ENCODE measurements at places on chromosomes 1 and 21.

DNA sequence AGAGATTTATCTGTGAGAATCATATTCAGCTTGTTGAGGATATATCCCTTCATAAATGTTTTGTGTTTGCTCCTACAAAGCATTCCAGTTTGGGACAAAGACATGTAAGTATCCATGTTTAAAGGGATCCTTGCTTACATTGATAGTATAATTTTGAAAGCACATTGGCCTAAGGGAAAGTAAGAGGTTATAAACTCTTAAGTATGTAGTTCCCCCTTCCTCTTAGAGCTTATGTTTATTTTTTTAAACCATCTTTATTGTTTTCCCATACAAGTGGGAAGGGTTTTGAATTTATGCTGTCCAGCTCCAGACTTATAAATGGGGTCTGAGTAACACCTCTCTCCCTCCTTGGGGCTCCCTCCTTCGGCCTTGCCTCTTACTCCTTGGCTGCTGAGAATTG is 481.5 kb downstream of the LMO4 start:
- no peak for DNase-seq

- no peak for DNase-seq
These were observed 513.5 kb downstream of the LMO4 start for GRCh38 chr1:87842156-87842555.

DNA sequence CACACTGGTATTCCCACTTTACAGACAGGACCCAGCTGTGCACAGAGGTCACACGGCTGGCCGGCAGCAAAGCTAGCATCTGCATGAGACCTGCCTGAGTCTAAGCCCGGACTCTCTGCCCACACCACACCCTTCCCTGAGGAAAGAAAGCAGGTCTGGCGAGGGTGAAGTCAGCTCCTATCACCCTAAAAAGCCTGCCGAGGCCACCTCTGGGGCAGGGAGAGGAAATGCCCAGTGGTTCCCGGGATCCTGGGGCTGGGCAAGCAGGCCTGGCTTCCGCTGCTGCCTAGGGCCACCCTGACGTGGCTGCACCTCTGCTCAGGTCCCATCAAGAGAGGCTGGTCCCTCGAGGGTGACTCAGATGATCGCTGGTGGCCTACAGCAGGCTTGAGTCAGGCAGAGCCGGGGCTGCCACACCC is 42.2 kb downstream of the RAP1GAP start:
- no peak for DNase-seq

GRCh38 chr1:162276493-162276892 is 100.2 kb downstream of the SPATA46 start:
- DNase-seq, result no peak

- no peak for DNase-seq
These were observed 413.3 kb upstream of the PTBP2 start for GRCh38 chr1:96308314-96308713.

- DNase-seq, result no peak
These were observed 7.3 kb upstream of the TBX15 start for GRCh38 chr1:118995312-118996016.

DNA sequence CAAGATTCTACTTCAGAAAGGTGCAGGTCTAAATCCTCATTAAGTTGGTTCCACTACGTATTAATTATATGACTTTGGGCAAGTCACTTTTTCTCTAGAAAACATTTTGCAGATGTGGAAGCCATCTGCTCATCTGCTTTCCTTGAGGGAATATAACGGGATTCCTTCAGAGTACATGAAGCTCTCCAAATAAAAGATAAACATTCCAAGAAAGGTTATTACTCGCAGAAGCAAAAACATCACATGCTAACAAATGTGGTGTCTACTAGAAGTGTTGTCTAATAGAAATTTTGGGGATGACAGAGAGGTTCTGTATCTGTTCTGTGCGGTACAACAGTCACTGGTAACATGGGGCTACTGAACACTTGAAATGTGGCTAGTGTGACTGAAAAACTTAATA is 60.2 kb downstream of the NIBAN1 start:
- no peak for DNase-seq

GRCh38 chr1:200448034-200448762 is 38.4 kb upstream of the ZNF281 start:
- DNase-seq, result no peak

GRCh38 chr1:183096351-183096750 is 73.1 kb downstream of the LAMC1 start:
- no peak for DNase-seq

- DNase-seq, result no peak
These were observed 16.0 kb downstream of the TEX35 start for GRCh38 chr1:178528953-178529335.

Data from endodermal cell (in vitro differentiated cells).